ENCODE measurements at places on chromosomes 7 and 10. TPM values are rescaled to one million over a fixed set of nuclear protein-coding genes. Genes with fewer than 3 reads are reported as not detected.

DNA sequence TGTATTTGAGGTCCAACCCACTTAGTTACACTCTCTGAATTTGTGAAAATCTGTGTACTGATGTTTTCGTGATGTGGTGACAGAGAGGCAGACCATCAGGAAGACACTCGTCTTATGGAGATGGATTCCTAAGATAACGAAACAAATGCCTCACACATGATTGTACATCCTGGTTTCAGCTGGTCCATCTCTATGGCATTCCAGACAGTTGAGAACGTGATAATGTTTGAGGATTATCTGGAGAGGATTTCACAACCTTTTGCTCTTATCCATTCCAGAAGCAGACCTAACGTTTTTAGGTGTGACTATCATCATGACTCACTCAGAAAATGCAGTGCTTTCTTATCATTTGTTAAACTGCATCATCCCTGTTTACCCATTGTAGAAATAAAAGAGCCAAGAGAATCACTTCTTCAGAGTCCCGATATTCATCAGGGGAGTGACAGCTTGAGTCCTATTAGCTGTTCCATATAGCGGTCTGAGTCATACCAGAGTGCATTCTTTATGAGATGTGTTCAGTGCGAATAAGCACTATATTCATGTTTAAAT lies 74.5 kb downstream of the BMPER start:
- no peak for DNase-seq

DNA sequence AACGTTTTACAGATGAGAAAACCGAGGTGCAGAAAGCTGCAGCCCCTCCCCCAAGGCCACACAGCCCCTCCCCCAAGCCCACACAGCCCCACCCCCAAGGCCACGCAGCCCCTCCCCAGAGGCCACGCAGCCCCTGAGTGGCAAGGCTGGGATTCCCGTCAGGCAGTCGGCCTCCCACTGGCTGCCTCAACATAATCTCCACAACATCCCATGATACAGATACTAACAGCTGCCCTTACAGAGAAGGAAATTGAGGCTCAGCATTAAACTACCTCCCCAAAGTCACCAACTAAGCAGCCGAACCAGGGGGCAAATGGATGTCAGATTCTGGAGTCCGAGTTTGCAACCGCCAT lies 15.9 kb downstream of the SH3PXD2A start:
- DNase-seq: no peak

- DNase-seq: no peak
Observed at GRCh38 chr10:108822026-108822425, 1101.3 kb downstream of the XPNPEP1 start.

DNA sequence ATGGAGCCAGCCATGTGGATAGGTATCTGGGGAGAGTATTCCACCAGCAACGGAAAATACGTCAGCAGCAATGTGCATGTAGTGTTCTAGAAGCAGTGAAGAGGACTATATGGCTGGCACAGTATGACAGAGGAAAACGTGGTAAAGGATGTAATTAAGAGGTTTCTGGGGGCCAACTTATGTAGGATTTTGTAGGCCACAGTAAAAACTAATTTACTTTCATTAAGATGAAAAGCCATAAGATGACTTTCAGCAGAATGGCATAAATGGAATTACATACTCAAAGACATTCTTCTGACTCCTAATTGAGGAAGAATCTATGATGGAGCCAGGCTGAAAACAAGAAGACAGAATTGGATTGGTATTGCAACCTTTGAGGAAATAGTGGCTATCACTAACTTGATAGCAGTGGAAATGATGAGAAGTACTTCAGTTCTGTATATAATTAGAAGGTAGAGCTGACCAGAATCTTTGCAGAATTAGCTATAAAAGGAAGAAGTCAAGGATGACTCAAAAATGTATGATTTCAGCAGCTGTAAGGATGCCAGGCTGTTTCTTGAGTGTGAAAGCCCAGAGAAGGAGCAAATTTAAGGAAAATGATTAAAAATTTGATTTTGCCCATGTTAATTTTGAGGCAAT lies 156.7 kb downstream of the MBL2 start:
- no peak for DNase-seq

DNA sequence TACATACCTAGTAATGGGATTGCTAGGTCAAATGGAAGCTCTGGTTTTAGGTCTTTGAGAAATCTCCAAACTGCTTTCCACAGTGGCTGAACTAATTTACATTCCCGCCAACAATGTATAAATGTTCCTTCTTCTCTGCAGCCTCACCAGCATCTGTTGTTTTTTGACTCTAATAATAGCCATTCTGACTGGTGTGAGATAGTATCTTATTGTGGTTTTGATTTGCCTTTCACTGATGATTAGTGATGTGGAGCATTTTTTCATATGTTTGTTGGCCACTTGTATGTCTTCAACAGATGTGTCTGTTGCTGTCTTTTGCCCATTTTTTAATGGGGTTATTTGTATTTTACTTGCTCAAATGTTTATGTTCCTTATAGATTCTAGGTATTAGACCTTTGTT lies 675.5 kb downstream of the SUGCT start:
- no peak for DNase-seq

DNA sequence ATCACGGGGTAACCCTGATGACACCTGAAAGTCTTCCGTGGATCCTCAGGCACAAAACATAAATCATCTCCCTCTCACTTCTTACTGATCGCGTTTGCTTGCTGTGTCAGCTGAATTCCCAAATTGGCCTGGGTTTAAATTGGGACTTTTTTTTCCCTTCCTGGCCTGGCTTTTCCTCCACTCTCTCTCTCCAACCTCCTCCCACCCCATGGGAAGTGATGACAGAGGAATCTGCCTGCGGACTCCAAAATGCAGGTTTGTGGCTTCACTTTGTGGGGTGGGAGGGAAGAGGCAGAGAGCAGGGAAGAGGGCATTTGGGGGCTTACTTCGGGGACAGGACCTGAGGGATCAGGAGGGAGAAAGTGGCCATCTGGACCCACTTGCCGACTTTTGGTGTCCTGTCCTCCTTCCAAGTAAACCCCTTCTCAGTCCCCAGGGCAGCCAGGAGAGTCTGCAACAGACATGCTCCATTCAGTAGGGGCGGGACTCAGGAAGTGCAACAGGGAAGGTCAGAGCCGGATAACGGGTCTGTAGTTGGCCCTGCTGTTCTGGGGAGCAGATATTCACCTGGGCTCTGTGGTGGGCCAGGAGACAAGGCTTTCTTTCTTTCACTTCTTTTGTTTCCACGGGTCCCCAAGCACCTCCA lies 172.7 kb downstream of the PLXNA4 start:
- DNase-seq: no peak

- DNase-seq: no peak
Observed at GRCh38 chr7:124031919-124032318, 948 bp downstream of the TMEM229A start.

- DNase-seq: no peak
Observed at GRCh38 chr7:5634107-5634950, 147.1 kb downstream of the RNF216 start.

GRCh38 chr7:50728184-50728583 lies 54.5 kb downstream of the GRB10 start:
- no peak for DNase-seq

GRCh38 chr7:2864999-2865670 lies 21.0 kb upstream of the GNA12 start:
- no peak for DNase-seq

DNA sequence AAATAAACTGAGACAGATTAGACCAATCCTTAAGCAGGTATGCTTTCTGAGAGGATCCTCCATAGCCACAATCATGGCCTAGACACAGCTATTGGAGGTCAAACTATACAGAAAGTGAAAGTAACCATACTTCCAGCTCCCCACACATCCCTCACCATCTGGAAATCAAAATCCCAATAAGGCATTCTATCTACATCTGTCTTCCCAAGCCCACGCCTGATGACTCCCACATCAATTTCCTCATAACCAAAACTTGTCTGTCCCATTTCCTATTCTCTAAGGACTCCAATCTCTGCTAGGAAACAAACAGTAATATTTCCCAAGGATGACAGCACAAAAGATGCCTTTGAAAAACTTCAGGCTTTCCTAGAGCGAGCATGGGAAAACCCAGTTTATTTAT lies 247.3 kb upstream of the HPS1 start:
- DNase-seq: no peak

- no peak for DNase-seq
Observed at GRCh38 chr7:29322023-29322712, 127.6 kb downstream of the CHN2 start.

- DNase-seq: no peak
Observed at GRCh38 chr10:43775384-43775783, 126.7 kb upstream of the ZNF32 start.

GRCh38 chr7:123749537-123749857 lies 694 bp upstream of the WASL start:
- peak; percentile 41 for DNase-seq

- no peak for DNase-seq
Observed at GRCh38 chr7:25359471-25360059, 131.3 kb upstream of the NPVF start.

- DNase-seq: no peak
Observed at GRCh38 chr10:118012952-118013525, 33.7 kb downstream of the RAB11FIP2 start.

DNA sequence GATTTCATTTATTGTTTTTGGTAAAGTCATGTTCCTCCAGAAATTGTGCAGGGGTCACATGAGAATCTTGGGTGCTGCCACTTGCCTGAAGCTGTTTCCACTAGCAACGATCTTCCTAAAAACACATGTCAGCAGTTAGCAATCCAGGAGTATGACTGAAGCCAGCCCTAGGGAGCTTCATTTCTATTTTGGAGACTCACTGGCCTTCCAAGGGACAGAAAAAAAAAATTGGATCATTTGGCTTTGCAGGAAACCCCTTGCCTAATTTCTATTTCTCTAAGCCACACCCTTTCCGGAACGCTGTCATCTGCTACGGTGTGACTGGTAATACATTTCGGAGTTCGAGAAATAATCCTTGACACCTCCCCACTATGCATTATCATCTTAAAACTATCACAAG lies 204.7 kb downstream of the TAX1BP1 start:
- no peak for DNase-seq

DNA sequence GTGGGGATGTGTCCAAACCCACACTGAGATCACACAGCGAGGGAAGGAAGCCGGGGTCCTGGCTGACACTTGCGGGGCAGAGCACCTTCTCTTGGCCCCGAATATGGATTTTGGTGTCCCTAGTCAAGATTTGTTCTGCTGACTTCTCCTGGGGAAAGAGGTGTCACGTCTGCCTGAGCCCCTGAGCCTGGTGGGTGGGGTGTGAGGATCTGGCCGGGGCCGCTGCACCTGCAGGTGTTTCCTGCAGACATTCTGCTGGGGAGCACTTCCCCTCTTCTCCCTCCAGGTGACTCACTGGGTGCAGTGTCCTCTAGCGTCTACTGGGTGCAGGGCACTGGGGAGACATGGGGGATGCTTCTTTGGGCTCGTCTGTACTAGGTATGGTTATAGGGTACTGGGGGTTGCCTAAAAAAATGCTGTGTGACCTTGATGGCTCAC lies 99.2 kb downstream of the GRK5 start:
- no peak for DNase-seq

GRCh38 chr10:71769279-71769823 lies 4.0 kb downstream of the VSIR start:
- no peak for DNase-seq

- DNase-seq: no peak
Observed at GRCh38 chr10:131280101-131280500, 31.4 kb downstream of the TCERG1L start.

DNA sequence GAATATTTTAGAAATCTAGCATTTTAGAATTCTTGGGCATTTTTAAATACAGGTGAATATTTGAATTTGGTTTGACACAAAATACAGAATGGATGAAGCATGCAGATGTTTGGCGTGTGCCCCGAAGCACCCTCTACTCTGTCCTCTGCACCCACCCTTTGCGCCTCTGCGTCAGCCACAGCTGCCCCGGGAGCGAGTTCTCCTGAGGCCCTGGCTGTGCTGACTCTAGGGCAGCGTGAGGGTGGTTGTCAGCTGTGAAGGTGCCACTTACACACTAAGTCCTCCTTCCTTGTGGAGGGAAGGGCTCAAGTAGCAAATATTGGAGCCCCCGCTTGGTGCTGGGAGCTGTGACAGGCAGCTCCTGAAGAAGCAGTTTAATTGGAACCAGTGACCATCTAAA lies 48.4 kb downstream of the DAGLB start:
- no peak for DNase-seq

DNA sequence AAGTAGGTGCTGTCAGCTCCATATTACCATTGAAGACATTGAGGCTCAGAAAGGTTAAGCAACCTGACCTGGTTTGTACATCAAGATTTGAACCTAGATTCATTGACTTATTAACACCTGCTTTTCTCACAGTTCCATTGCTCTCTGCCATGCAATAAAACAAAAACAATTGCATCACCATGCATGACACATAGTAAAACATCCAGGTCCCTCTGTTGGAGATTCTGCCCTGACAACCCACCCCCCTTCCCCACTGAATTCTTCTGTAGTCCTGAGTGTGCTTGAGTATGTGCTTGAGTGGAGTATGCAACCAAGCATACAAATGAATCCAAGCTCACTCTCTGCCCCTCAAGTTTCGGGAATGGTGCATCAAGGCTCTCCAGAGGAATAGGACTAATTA lies 6.0 kb upstream of the LMBR1 start:
- peak; percentile 54 for DNase-seq

DNA sequence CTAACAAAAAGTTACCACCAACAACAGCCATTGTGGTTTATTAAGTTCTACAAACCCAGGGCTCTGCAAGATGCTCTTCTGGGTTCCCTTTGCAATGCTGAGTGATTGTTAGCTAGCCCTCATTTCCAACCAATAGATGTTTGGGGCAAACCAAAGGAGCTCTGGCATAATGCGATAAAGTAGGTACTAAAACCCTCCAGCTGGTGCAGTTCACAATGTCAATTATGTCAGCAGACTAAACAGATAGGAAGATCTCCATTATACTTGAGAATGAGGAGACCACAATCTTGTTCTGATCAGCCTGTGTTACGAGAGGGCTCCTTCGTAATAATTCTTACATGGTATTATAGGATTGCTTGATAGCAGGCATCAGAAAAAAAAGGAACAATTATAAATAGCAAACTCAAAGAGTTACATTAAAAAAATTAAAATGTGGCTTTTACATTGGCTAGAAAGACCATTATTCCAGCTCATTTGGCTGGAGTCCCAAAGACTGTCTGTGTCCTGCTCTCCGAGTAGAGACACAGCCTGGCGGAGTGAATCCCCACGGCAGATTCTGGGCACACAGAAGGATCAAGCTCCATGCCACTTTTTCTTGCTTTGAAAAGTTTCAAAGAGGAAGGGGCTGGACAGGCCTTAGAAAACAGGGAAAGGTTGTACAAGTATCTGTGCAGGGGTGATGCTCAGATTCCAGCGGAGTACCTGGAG lies 93.8 kb downstream of the ZRANB1 start:
- DNase-seq: no peak

The SLC29A3 gene
- total RNA-seq: 0.58 TPM

The ADCY1 gene
- 0.51 TPM for total RNA-seq

The CABCOCO1 gene
- 0.86 TPM for total RNA-seq

The IFIT1 gene
- 3.4 TPM for total RNA-seq

The AKAP9 gene
- 12.2 TPM for total RNA-seq

The KCTD7 gene
- 4.1 TPM for total RNA-seq

The LFNG gene
- 37.0 TPM for total RNA-seq

The RBP3 gene
- not detected for total RNA-seq

The VWA2 gene
- 1.2 TPM for total RNA-seq

The SHTN1 gene
- total RNA-seq: 15.9 TPM

The PIP gene
- not detected for total RNA-seq

The SEMA3A gene
- total RNA-seq: 13.7 TPM

The MYPN gene
- total RNA-seq: 0.36 TPM

The MICALL2 gene
- 8.1 TPM for total RNA-seq

The MCM10 gene
- 35.2 TPM for total RNA-seq

The STX1A gene
- total RNA-seq: 18.0 TPM

Data from epithelial cell of proximal tubule (primary cell).